T-helper 2 cell treated with Interferon-gamma antibody and Interleukin-4, amounts not matched to agents 5 μg/mL and 100 μg/mL, for 36 hours (primary cell): ENCODE measurements at places on chromosomes 7 and 10.

DNA sequence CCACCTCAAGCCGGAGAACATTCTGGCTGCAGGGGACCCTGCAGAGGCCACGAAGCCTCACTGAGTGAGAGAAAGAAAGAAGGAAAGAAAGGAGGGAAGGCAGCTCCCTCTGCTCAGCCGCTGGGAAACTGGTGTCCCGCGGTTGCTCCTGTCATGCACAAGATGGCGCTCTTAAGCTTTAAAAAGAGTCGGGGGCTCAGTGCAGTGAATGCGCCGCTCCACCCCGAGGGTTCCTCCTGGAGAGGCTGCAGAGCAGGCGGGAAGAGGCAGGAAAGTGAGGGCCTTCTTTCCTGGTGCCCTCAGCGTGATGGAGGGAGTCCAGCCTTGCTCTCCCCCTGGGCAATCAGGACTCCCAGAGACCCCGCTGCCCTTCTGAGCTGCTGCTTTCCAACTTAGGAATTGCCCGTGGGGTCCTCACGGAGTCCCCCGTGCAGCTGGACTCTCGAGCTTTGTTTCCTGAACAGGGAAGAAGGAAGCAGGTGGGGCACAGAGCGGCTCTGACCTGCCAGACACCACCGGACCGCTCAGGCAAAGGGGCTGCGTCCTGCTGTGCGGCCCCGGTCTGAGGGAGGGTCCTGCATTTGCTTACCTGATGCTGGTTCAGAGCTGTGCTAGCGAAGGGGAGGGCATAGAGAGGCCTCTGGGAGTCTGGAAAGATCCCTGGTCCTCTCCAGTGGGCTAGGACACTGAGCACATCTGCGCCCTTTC, 141.9 kb upstream of the MKI67 start:
- H3K4me3 ChIP-seq, result no peak overlapping the region
- no peak for DNase-seq
- H3K27ac ChIP-seq, result no peak overlapping the region
- H3K4me1 ChIP-seq, result no peaks in the 10 kb centered on the region
- H3K36me3 ChIP-seq, result no peaks in the 10 kb centered on the region
- H3K27me3 ChIP-seq, result peaks cover 35% of the 10 kb centered on the region

DNA sequence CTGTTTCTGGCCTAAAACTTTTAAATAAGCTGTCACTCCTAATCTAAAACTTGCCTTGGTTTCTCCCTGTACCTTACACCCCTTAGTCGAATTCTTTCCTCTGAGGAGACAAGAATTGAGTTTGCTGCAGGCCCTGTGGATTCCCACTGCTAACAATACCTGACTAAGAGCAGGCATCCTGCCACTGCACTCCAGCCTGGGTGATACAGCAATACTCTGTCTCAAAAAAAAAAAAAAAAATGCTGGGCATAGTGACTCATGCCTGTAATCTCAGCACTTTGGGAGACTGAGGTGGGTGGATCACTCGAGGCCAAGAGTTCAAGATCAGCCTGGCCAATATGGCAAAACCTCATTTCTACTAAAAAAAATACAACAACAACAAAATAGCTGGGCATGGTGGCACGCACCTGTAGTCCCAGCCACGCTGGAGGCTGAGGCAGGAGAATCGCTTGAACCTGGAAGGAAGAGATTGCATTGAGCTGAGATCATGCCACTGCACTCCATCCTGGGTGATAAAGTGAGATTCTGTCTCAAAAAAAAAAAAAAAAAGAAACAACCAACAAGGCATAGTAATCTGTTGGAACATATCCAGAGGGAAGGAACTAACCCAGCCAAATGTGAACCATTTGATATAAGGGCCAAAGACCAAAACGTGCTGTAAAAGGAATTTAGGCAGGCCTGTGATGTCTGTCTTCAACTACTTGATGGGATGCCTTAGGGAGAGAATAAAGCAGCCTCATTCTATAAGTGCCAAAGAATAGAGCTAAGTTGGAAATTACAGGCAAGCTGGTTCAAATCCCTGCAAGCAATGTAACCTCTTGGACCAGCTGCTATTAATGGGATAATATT, 732.7 kb upstream of the AUTS2 start:
- DNase-seq, result no peak
- H3K27me3 ChIP-seq, result no peaks in the 10 kb centered on the region
- no peak overlapping the region for H3K27ac ChIP-seq
- H3K36me3 ChIP-seq, result no peaks in the 10 kb centered on the region
- no peak overlapping the region for H3K4me3 ChIP-seq

- H3K36me3 ChIP-seq, result no peaks in the 10 kb centered on the region
- H3K27ac ChIP-seq, result no peak overlapping the region
- H3K27me3 ChIP-seq, result no peaks in the 10 kb centered on the region
These were observed 17.0 kb downstream of the CTTNBP2 start for GRCh38 chr7:117856196-117856595.

DNA sequence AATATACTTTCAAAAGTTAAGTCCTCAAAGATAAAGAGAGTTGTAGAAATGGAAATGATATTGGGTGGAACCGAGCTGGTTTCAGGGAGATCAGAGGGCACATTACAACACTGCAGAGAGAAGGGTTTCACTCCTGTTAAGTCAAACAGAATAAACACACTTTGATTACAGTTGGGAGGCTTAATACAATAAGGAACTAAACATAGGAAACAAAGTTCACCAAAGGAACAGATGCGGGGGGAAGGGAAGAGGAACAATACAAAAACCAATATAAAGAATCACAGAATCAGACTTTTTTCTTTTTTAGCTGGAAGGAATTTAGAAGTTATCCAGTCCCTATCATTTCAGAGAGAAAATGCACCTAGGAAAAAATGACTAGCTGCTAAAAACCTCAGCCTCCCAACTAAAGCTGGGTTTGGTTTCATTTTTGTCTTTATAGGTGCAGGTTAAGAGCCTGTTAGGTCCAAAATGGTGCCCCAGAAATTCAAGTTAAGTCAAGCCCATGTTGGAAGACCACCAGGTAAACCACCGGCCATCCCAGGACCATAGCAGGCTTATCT, 81.9 kb downstream of the DNMBP start:
- DNase-seq, result no peak
- no peaks in the 10 kb centered on the region for H3K36me3 ChIP-seq
- peaks cover 9% of the 10 kb centered on the region for H3K27me3 ChIP-seq
- H3K27ac ChIP-seq, result no peak overlapping the region

- no peaks in the 10 kb centered on the region for H3K27me3 ChIP-seq
- peak; percentile 94 for DNase-seq
- peaks cover 49% of the 10 kb centered on the region for H3K36me3 ChIP-seq
- H3K4me3 ChIP-seq, result peak within 1 kb of the TSS; percentile 92
- peak within 1 kb of the TSS; percentile 82 for H3K27ac ChIP-seq
These were observed at the start of gene RPS24 for GRCh38 chr10:78033637-78034470. Gene RPS24 (plus strand): TSS chr10:78033863. CDS start chr10:78033902, 39 bp downstream.

GRCh38 chr7:22935269-22935668, 78.7 kb downstream of the HYCC1 start:
- no peak for DNase-seq
- H3K27me3 ChIP-seq, result no peaks in the 10 kb centered on the region
- no peaks in the 10 kb centered on the region for H3K4me1 ChIP-seq
- H3K27ac ChIP-seq, result no peak overlapping the region
- peaks cover 5% of the 10 kb centered on the region for H3K36me3 ChIP-seq
- H3K4me3 ChIP-seq, result no peak overlapping the region

- H3K27ac ChIP-seq, result peak overlapping the region; percentile 94
- peak; percentile 57 for DNase-seq
- H3K36me3 ChIP-seq, result peaks cover 56% of the 10 kb centered on the region
- H3K4me1 ChIP-seq, result peaks cover 31% of the 10 kb centered on the region
- H3K27me3 ChIP-seq, result no peaks in the 10 kb centered on the region
- peak overlapping the region; percentile 88 for H3K4me3 ChIP-seq
These were observed 498 bp downstream of the NDST2 start for GRCh38 chr10:73810735-73811465.

DNA sequence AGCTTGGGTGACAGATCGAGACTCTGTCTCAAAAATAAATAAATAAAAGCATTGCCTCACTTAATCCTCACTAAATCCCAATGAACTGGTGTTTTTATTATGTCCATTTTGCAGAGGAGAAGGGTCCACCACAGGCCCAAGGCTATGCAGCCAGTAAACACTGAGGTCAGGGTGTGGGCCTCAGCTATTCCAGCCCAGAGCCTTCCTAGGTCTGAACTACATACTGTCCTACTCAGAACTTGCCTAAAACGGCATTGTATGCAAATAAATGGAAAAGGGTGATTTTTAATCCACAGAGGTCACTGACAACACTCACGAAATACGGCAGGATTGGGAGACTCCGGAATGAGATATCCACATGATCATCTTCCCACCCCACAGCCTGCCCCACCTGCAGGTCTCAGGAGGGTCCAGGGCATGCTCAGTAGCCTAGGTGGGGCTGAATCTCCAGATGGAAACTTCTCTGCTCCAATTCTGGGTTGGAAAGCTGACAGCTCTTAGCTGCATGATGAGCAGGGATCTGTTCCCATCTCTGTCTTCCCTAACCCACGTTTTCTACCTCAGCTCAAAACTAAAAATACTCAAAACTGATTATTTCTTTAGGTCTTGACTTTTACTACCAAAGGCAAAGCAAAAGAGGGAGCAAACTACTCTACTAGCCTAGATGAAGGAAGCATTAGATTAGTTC, 121.0 kb downstream of the SORBS1 start:
- H3K4me3 ChIP-seq, result no peak overlapping the region
- no peak for DNase-seq
- H3K27ac ChIP-seq, result no peak overlapping the region
- H3K27me3 ChIP-seq, result peaks cover 41% of the 10 kb centered on the region

DNA sequence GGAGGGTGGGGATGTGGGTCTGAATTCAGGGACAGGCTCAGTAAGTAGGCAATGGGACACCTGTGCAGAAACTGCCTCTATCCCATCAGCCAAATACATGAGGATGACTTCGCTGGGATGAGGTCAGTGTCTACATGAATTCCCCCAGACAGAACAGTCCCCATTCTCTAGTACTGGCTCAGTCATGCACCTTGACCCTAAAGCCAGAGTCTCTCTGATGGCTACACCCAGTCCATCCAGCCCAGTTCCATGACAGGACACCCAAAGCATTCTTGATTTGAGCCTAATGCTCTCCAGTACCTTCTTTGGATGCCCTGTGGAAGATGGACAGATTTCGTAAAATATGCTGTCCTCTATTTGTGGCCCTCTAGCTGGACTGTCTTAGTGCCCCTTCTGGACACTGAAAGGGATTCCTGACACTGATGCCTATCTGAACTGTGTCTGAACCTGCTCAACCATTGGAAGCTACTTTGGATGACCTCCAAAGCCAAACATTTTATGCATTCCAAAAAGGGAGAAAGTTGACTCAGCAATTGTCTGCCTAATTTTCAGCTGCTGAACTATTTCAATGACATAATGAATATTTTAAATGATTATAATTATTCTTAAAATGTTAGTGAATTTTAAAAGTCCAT, 14.6 kb downstream of the SFRP4 start:
- peaks cover 3% of the 10 kb centered on the region for H3K27me3 ChIP-seq
- no peak overlapping the region for H3K4me3 ChIP-seq
- no peaks in the 10 kb centered on the region for H3K36me3 ChIP-seq
- no peak for DNase-seq

GRCh38 chr7:29265208-29265923, 70.8 kb downstream of the CHN2 start:
- peak overlapping the region; percentile 5 for H3K4me3 ChIP-seq
- peaks cover 12% of the 10 kb centered on the region for H3K4me1 ChIP-seq
- no peak for DNase-seq
- peaks cover 12% of the 10 kb centered on the region for H3K27me3 ChIP-seq
- H3K36me3 ChIP-seq, result peaks cover 5% of the 10 kb centered on the region

DNA sequence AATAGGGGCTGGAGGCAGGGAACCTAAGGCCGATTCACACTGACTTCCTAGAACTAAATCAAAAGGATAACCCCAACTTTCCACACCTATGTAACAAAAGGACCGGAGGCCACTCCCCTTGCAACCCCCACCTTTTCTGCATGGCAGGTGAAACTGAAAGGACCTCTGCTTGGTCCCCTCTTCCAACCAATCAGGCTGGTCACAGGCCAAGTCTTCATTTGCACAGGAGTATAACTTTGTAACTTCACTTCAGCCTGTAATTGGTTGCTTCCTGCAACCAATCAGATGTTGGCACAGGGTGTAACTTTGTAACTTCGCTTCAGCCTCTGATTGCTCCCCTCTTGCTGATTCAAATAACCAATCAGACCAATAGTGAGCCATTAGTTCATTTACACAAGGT, 190.0 kb downstream of the FAM107B start:
- H3K27ac ChIP-seq, result peak overlapping the region; percentile 97
- H3K27me3 ChIP-seq, result no peaks in the 10 kb centered on the region
- peaks cover 59% of the 10 kb centered on the region for H3K36me3 ChIP-seq

- no peaks in the 10 kb centered on the region for H3K4me1 ChIP-seq
- H3K4me3 ChIP-seq, result no peak overlapping the region
- no peaks in the 10 kb centered on the region for H3K36me3 ChIP-seq
- DNase-seq, result no peak
These were observed 40.6 kb upstream of the PIK3CG start for GRCh38 chr7:106824458-106824857.

DNA sequence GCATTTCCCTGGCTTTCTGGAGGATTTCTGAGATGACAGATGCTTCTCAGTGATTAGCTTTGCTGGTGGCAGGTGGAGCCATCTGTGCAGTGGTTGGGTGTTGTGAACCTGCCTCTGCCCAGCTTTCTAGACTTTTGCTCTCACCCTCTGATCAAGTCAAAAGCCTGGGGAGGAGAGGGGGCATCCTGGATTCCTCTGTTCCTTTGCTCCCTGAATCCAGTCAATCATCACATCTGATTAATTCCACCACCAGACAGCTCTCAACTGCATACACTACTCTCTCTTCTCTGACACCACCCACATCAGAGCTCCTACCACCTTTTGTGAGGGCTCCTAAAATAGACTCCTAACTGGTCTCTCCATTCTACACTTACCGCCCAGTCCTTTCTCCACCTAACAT, 283.5 kb downstream of the WDR11 start:
- H3K4me3 ChIP-seq, result no peak overlapping the region
- no peak overlapping the region for H3K27ac ChIP-seq
- H3K27me3 ChIP-seq, result no peaks in the 10 kb centered on the region
- DNase-seq, result no peak
